AG04449 (cell line): ENCODE measurements at places on chromosomes 2 and 18.

DNA sequence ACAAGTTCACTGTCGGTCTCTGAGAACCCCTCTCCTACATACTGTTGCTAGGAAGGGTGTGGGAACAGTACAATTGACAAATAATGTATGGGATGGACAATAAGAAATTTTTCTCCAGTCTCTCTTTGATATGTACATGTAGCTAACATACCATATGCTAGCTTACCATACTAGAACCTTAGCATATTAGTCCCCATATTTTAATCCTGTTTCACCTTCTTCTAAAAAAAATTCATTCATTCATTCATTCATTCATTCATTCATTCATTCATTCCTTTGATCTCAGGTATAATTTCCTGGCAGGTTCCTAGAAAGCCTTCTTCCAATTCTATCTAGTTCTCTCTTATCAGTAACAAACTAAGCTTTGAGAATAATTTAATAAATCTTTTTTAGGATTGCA is 62.2 kb downstream of the TTC21B start:
- no peak for DNase-seq

GRCh38 chr2:218091746-218092145 is 22.7 kb downstream of the RUFY4 start:
- DNase-seq = no peak

DNA sequence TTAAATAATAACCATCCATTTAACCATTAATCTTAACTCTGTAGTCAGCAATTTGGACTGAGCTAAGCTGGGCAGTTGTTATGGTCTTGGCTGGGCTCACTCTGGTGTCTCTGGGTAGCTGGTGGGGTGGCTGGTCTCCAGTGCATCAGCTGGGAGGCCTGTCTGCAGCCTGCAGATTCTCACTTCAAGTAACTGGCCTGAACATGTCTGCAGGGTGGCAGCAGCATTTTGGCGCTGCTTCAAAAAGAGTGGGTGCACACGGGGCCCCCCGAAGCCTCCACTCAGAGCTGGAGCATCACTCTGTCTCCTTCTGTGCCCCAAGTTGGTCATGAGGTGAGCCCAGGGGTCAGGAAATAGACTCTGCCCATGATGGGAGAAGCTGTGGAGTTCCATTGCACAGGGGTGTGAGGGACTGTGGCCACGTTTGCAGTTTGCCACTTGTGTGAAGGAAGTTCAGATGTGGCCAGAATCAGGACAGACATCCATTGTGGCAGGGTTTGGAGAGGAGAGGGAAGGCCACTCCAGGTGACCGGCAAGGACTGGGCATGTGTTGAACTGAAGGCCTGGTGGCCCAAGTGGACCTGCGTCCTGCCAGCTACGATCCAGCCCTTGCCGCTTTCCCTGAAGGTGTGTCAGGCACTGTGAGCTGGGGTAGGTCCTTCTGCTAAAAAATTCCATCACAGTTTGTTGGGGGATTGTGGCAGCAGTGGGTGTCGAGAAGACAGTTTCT is 4.9 kb upstream of the ALLC start:
- DNase-seq = no peak

- DNase-seq = no peak
Observed at GRCh38 chr2:48948400-48949125, 193.0 kb upstream of the LHCGR start.

DNA sequence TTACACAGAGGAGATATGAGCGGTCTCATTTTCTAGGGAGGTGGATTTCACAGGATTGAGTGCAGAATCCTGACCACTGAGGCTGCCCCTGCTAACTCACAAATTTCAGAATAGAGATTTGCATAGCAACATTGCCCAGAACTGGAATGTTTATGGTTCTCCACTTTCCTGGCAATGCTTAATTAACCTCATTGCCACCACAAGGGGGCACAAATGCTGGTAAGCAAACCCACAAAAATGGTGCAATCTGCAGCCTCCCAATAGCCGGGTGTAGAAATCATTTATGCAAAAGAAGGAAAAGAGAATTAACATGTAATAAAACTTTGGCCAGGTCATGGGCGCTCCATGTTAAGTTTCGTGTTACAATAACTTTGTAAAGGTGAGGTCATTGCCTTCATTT is 112.4 kb downstream of the CYRIA start:
- DNase-seq = no peak

DNA sequence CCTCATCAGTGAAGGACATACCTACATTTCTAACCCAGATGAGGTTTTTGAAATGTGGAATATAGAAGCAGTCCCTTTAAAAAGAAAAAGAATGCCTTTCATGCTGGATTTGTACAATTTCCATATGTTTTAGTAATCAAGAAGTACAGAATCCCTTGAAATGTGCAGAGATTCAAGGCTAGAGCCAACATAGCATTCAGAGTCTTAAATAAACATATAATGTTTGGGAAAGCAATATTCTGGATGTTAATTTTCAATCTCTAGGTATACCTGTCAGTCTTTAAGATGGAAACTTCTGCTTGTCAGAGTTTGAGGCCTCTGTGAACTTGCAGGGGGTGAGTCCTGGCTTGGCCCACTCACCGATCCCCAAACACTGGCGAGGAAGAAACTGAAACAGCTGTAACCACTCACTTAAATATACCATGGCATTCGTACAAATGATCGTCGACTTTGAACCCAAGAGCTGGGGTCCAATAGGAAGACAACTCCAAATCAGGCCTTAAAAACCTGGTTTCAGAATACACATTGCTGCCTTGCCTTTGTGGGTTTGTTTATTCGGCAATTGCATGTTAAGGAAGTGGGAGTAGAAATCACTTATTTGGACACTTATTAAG is 132.8 kb upstream of the NCK2 start:
- no peak for DNase-seq

DNA sequence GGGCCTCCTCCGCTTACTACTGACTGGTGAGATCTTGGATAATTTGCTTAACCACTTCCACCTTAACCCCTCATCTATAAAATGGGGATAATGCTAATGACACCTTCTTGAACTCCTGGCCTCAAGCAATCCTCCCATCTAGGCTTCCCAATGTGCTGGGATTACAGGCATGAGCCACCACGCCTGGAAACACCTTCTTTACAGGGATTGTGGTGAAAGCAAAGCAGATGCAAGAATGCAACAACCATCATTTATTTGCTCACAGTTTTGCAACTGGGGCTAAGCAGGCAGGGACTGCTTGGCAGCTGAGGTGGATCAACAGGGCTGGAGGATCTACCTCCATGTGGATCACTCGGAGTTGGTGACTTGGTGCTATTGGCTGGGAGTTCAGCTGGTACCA is 76.2 kb upstream of the ZNF532 start:
- no peak for DNase-seq

DNA sequence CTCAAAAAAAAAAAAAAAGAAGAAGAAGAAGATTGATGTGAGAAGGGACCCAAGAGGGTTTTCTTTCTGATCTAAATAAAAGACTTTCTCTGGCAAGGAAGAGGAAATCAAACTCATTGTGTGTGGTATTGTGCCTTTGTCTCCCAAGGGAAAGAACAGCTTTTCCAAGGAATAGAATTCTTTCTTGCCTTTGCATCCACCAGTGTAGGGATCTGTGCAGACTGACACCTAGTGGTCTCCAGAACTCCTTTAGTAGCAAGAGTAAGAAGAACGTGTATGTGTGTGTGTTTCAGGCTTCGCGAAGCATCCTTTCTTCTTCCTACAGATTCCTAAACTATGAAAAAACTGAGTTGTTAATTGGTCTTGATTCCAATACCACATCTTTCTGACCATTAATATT is 33.5 kb upstream of the CRIM1 start:
- DNase-seq = no peak

- DNase-seq = no peak
Observed at GRCh38 chr2:13485256-13485655, 768.5 kb downstream of the TRIB2 start.

DNA sequence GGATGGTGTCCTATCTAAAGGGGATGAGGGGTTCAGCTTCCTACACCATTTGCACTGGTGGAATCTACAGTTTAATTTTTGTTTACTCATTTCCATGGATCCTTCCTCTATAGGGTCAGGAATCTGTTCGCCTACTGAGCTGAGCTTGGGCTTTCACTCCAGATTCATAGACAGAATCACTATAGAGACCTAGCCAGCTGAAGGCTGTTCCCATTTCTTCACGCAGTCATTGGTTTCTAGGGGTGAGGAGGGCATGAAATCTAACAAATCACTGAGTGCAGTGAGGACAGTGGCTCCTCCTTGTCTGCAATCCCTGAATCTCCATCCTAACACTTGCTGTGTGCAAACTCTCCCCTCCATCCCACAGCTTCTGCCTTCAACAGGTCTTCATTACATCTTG is 578.5 kb downstream of the TSN start:
- no peak for DNase-seq
